D721Med (cell line): ENCODE measurements at places on chromosomes 11 and 22.

GRCh38 chr11:17760102-17761029 is 25.8 kb downstream of the KCNC1 start:
- DNase-seq = no peak

DNA sequence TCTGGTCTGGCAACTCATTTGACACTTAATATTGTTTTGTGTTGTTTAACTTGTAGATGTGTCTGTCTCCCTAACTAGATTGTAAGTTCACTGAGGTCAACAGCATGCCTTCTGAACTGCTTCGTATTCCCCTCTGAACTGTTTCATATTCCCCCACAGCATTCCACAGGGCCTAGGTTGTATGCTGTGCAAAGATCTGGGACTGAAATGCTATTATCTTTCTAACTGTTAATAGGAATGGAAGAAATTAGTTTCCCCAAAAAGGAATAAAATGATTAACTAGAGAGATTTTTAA is 38.2 kb downstream of the ZNRF3 start:
- DNase-seq = no peak

DNA sequence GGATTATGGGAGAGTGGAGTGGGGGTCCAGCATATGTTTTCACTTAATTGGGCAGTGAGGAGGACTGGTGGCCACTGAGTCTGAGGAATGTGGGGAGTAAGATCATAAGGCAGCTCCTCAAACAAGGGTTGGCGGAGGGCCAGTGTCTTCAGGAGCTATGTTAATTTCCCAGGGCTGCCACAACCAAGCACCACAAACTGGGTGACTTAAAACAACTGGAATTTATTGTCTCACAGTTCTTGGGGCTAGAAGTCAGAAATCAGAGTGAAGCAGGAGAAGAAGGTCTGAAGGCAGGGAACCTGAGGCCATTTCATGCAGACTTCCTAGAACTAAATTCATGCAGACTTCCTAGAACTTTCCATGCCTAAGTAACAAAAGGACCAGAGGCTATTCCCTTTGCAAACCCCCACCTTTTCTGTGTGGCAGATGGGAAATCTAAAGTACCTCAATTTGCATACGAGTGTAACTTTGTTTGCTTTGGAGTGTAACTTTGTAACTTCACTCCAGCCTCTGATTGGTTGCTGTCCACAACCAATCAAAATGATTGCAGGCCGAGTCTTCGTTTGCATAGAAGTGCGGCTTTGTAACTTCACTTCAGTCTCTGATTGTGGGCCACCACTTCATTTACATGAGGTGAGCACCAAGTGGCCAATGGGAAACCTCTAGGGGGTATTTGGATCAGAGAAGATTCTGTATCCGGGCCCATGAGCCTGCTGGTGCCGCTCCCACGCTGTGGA is 50.5 kb upstream of the ZBED5 start:
- no peak for DNase-seq

GRCh38 chr11:118090545-118091162 is 3.9 kb upstream of the SMIM35 start:
- DNase-seq = no peak

DNA sequence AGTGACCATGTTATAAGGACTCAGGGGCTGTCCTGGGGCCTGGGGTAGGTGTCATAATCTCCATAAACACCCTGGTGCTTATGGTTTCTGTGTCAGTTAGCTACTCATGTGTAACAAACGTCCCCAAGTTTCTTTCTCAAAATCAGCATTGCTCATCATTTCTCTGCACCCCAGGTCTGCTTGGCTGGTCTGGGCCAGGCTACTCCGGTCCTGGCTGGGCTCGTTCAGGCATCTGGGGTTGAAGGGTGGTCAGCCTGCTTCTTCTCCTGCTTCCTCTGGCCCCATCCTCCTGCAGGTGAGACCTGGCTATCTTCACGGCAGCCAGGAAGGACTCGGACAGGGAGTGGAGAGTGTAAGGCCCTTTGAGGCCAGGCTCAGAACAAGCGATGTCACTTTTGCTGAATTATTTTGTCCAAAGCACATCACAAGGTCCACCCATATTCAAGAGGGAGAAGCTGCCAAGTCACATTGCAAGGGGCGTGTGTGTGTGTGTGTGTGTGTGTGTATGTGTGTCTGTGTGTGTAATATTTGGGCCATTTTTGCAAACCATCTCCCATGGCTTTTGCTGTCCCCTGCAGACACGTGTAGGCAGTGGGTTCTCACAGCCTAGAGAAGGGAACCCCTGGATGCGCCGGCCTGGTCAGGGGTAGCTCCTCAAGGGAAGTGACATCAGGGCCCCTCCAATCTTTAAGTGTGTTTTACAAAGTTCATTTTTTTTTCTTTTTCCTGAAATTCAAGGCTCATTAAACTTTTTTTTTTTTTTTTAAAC is 535.8 kb downstream of the TBC1D22A start:
- DNase-seq = no peak

DNA sequence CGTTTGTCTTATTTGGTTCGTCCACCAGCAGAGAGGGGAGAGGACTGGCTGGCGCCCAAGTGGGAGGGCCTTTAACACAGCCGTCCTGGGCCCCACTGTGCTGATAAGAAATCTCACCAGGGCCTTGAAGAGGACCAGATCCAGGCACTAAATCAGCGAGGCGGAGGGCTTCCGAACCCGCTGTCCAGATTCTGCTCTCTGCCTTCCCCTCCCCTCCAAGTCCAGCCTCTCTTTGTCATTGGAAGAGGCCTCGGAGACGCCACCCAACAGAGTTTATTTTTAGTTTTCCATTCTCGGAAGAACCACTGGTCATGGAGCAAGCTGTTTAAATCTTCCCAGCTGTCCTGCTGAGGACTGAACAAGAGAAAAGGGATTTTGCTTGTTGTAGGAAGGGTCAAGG is 9.3 kb upstream of the FXYD6 start:
- no peak for DNase-seq

DNA sequence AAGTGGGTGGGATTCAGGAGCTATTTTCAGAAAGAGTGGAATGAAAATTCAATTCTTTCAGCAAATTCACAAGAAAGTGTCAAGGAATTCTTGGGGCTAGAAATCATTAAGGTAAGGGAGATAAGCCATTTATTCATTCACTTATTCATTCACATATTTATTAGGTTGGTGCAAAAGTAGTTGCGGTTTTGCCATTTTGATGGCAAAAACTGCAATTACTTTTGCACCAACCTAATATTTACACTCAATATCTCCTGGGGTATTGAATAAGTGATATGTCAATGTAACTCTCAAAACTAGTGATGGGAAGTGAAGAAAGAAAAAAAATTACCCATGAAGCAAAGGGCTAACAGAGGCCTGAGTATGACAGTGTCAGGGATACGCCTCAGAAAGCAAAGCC is at the start of gene OR10W1:
Gene OR10W1 (minus strand): TSS at position 119 of the 400 bp plus-strand sequence. CDS start 402 bp downstream, outside the sequence.
- no peak for DNase-seq

DNA sequence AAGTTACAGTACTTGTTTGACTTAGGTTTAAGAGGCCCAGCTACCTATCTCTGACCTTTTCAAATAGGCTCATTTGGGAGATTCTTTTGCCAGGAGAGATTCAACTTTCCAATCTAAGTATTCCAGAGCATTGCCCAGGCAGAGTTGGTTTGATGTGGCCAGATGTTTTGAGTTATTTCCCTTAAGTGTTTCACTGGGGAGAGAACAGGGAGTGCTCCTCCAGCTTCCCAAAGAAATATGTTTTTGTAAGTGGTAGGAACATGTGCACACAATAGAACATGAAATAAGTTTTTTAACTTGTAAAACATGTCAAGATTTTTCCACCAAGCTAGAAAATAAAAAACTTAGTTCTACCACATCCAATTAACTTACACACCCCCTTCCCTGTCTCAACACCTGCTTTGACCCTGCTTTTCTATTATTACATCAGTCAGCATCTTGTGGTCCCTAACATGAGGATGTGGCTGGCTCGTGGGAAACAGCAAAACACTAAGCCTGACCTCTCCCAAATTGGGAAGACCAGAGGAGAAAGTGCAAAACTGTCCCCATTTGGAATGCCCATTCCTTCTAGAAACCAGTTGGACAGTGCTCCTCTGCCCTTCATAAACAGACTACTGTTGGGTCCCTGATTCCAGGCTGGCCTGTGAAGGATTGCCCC is 70.4 kb upstream of the RASSF10 start:
- no peak for DNase-seq

- DNase-seq = no peak
These were observed 3.0 kb upstream of the SORL1 start for GRCh38 chr11:121449123-121449522.

DNA sequence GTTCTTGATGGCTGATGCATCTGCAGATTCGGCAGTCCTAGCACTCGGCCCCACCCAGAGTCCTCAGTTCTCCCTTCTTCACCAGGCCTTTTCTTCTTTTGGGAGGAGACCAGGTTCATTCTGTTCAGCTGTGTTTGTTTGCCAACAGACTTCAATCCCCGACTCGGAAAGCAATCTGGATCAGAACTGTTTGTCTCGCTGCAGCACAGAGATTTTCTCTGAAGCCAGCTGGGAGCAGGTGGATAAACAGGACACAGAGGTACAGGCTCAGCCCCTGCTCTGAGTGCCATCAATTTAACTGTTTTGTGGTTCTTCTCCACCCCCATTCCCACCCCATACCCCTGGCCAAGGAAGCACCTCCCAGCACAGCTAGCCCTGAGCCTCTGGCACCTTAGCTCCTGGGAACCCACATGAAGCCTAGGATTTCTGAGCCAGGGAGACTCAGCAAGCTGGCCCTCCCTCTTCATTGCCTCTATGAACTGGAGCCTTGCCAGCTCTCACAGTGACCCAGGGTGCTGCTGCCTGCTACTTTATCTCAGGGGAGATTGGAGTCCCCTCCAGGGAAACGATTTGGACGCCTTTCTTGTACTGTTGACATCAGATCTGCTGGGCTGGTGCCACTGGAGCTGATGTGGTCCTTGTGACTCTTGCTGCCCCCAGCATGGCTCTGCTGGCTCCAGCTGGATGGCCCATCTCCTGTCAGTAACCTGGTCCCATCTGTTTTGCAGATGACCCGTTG is 58.2 kb upstream of the HORMAD2 start:
- DNase-seq = no peak
